ENCODE measurements at places on chromosomes 6 and 20. TPM values are rescaled to one million over a fixed set of nuclear protein-coding genes. Genes with fewer than 3 reads are reported as not detected.

GRCh38 chr6:78850621-78851020 is 16.7 kb upstream of the IRAK1BP1 start:
- no peak overlapping the region for H3K4me3 ChIP-seq
- DNase-seq, result no peak

DNA sequence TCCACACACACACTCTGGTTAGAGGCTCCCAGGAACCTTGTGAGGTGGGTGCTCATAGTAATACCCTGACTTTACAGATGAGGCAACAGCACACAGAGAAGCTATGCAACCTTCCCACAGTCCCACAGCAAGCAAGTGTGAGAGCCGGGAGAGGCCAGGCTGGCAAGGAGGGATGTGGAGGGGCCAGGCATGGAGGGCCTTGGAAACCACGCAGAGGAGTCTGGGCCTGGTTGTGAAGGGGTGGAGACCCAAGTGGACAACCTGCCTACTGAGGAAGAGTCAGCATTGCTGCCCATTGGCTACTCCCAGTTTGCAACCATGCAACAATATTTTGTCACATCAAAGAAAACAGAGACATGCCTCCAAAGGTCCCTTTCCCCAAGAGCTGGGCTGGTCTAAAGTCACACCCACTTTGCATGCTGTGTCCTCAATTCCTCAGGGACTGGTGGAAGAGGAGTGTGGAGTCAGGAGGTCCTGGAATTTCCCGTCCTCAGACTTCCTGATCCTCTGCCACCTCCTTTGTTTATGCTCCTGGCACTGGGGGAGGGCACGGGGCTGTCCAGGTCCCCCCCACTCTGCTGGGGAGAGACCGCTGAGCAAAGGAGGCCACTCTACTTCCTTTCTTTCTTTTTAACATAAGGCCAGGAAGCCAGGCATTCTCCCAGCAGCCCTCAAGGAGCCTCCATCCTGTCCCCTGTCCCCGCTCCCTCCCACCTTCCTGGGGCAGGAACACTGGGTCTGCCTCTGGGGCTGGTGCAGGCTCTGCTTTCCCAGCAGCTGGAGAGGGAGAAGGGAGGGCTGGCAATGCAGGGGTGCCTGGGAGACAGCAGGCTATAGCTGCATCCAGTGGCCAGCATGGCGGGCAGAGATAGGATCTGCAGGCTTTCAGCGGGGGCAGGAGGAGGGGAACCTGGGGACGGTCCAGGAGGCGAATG is 68.3 kb downstream of the NOL4L start:
- no peak overlapping the region for H3K4me3 ChIP-seq
- no peak overlapping the region for H3K27ac ChIP-seq
- peaks cover 4% of the 10 kb centered on the region for H3K36me3 ChIP-seq

GRCh38 chr6:169162249-169162648 is 91.4 kb downstream of the THBS2 start:
- peaks cover 3% of the 10 kb centered on the region for H3K27me3 ChIP-seq
- H3K4me1 ChIP-seq, result no peaks in the 10 kb centered on the region
- no peak for DNase-seq
- H3K27ac ChIP-seq, result no peak overlapping the region
- H3K4me3 ChIP-seq, result no peak overlapping the region

- H3K27ac ChIP-seq, result peak overlapping the region; percentile 41
- peak overlapping the region; percentile 27 for H3K4me3 ChIP-seq
- DNase-seq, result no peak
- no peaks in the 10 kb centered on the region for H3K27me3 ChIP-seq
- H3K4me1 ChIP-seq, result peaks cover 95% of the 10 kb centered on the region
Measured at GRCh38 chr6:52393780-52394179, 26.4 kb upstream of the EFHC1 start.

GRCh38 chr6:34047913-34048867 is 97.7 kb downstream of the GRM4 start:
- DNase-seq, result no peak
- peaks cover 7% of the 10 kb centered on the region for H3K4me1 ChIP-seq

DNA sequence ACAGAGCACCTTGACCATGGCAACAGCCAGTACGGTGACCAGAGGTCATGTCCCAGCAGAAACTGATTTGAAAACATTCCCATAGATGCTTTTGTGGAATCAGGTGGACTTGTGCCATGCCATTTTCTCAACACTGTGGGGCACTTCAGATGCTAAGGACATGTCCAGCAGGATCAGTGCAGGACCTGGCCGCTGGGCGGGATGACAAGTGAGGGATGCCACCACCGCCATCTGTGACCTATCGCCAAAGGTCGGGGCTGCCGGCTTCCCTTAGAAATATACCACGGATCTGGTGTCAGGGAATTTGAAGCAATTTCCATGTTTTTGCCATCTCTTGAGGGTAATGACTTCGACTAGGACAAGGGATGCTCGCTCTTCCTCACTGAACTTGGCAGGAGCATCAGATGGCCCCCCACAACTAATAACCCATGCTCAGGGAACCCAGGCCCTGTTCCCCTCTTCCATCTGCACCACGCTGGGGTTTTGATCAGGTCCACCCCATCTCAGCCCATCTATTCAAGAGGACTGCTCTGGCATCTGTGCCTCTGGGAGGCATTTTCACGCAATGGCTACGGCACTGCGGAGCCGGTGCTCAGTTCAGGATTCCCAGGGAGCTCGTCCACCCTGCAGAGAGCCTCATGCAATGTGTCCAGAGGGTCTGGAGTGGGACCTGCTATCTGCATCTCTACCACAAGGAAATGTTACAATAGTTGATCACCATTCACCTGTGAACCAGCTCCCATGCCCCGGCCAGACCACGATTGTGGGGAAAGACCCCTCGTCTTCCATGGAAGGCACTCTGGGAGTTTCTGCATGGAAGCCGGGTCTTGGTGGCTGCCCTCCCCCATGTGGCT is 302.6 kb downstream of the TAF4 start:
- no peaks in the 10 kb centered on the region for H3K36me3 ChIP-seq
- no peak for DNase-seq
- no peaks in the 10 kb centered on the region for H3K4me1 ChIP-seq
- no peak overlapping the region for H3K4me3 ChIP-seq
- H3K27ac ChIP-seq, result no peak overlapping the region
- H3K27me3 ChIP-seq, result no peaks in the 10 kb centered on the region

DNA sequence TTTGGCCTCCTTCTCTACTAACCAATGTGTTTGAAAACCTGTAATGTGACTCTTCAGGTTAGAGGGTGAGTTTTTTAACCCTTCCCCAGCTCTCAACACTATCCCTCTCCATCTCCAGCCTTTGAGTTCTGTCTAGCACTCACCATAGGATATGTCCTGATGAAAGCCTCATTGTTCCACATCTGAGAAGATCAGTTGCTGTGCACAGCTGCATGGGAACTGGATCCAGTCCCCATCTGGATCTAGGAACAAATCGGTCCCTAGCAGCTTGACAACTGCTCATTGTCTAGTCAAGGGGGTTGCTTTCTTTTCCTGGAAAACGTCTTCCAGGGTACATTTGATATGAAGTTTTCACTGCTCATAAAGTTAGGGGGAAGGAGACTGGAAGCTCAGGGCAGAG is 45.4 kb upstream of the AGPAT4 start:
- DNase-seq, result no peak
- H3K27ac ChIP-seq, result no peak overlapping the region
- peaks cover 4% of the 10 kb centered on the region for H3K27me3 ChIP-seq
- H3K36me3 ChIP-seq, result no peaks in the 10 kb centered on the region
- H3K4me3 ChIP-seq, result no peak overlapping the region

GRCh38 chr6:156955494-156956183 is 178.5 kb downstream of the ARID1B start:
- no peaks in the 10 kb centered on the region for H3K27me3 ChIP-seq
- H3K36me3 ChIP-seq, result no peaks in the 10 kb centered on the region
- H3K27ac ChIP-seq, result no peak overlapping the region
- no peak for DNase-seq
- H3K4me1 ChIP-seq, result peaks cover 61% of the 10 kb centered on the region

DNA sequence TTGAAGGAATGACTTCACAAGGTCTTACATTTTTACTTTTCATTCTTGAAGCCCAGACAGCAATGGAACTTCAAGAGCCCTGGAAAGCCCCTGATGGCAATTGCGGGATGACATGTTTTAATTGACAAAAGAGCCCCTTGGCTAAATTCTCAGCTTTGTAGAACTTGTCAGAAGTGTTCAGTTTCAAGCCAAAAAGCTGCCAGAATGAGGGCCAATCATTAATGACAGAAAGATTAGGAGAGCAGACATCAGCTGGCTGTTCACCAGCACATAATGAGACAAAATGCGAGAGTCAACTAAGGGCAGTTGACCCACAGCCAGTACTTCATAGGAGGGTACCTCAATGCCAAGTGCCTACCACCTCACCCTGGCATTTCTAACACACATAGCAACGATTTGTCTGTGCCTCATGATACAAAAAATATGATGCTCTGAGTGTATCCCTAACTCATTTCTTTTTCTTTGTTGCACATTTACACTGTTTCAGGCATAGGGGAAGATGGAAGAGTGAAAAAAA is 243.1 kb downstream of the MYLK4 start:
- H3K27ac ChIP-seq, result no peak overlapping the region
- H3K27me3 ChIP-seq, result peaks cover 44% of the 10 kb centered on the region
- H3K4me1 ChIP-seq, result no peaks in the 10 kb centered on the region
- no peaks in the 10 kb centered on the region for H3K36me3 ChIP-seq
- no peak overlapping the region for H3K4me3 ChIP-seq
- DNase-seq, result no peak

DNA sequence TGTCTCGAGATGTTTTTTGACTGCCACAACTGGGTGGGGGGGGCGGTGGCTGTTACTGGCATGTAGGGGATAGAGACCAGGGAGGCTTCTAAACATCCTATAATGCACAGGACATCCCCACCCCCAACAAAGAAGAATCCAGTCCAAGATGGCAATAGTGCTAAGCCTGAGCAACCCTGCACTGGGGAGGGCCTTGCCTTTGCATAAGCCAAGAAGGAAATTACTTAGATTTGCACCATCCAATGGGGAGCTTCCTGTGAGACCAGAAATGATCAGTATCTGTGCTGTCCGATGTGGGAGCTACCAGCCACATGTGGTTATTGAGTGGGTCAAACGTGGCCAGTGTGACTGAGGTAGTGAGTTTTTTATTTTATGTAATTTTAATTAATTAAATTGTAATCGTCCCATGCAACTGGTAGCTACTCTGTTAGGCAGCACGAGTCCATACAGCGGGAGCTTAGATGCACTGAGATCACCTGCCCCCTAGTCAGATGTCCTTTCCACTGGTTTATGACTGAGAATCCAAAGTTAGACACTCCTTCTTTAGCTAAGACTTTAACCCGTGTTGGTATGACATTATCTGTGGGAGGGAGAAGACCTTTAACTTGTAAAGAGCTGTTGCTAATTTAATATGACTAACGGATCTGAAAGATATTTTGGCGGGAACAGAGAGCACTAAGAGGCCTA is 97.4 kb upstream of the NEDD9 start:
- H3K27ac ChIP-seq, result peak overlapping the region; percentile 80
- no peak overlapping the region for H3K4me3 ChIP-seq
- no peak for DNase-seq
- H3K36me3 ChIP-seq, result peaks cover 16% of the 10 kb centered on the region
- H3K4me1 ChIP-seq, result peaks cover 76% of the 10 kb centered on the region
- no peaks in the 10 kb centered on the region for H3K27me3 ChIP-seq

DNA sequence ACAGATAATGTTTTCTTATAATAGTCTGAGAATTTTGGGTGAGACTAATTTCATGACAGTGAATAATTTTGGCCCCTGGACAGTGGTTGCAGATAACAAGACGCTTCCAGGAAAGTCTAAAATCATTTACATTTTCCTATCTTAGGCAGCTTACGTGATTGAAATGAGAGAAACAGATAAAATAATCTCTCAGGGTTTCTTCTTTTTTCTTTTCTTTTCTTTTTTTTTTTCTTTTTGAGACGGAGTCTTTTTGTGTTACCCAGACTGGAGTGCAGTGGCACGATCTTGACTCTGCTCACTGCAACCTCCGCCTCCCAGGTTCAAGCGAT is 4.2 kb upstream of the SERPINB1 start:
- no peaks in the 10 kb centered on the region for H3K27me3 ChIP-seq
- peaks cover 4% of the 10 kb centered on the region for H3K36me3 ChIP-seq
- H3K4me3 ChIP-seq, result peak overlapping the region; percentile 66

DNA sequence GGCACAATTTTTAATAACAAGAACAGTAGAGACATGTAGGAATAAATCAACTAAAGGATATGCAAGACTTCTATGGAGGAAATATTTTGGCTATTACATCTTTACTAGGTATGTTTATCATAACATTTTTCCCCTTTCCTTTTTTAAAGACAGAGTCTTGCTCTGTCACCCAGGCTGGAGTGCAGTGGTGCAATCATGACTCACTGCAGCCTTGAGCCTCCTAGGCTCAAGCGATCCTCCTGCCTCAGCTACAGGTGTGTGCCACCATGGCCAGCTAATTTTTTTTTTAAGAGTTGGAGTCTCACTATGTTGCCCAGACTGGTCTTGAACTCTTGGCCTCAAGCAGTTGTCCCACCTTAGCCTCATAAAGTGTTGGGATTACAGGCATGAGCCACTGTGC is 37.0 kb downstream of the AKAP7 start:
- H3K36me3 ChIP-seq, result no peaks in the 10 kb centered on the region
- no peak overlapping the region for H3K4me3 ChIP-seq
- no peaks in the 10 kb centered on the region for H3K27me3 ChIP-seq
- no peak overlapping the region for H3K27ac ChIP-seq

GRCh38 chr6:37308069-37308815 is 45.5 kb upstream of the RNF8 start:
- H3K4me1 ChIP-seq, result peaks cover 8% of the 10 kb centered on the region
- no peaks in the 10 kb centered on the region for H3K27me3 ChIP-seq
- DNase-seq, result no peak
- no peak overlapping the region for H3K4me3 ChIP-seq

GRCh38 chr6:130362128-130362527 is 3.7 kb upstream of the TMEM200A start:
- H3K36me3 ChIP-seq, result no peaks in the 10 kb centered on the region
- H3K4me3 ChIP-seq, result no peak overlapping the region
- no peak overlapping the region for H3K27ac ChIP-seq
- peak; percentile 11 for DNase-seq
- peaks cover 7% of the 10 kb centered on the region for H3K27me3 ChIP-seq

DNA sequence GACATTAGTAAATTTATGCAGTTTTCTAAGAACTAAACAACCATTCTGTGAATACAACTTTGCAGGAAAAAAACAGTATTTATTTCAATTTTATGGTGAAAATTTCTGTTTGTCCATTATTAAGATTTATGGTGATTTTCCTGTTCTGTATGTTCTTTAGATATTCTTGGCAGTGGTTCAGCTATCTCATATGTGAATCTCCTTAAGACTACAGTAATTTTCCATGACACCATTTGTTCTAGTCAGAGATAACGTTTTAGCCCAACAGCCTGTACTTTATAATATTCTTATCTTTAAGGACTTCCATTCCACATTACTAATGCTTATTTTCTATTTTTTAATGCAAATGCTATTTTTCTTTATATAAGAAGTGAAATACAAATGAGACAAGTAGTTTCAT is 504.0 kb downstream of the RFPL4B start:
- H3K4me3 ChIP-seq, result no peak overlapping the region
- H3K27me3 ChIP-seq, result no peaks in the 10 kb centered on the region
- no peaks in the 10 kb centered on the region for H3K36me3 ChIP-seq
- DNase-seq, result no peak
- no peak overlapping the region for H3K27ac ChIP-seq

TINAG gene
- total RNA-seq, result not detected

C4A gene
- 4.8 TPM for total RNA-seq

AAR2 gene
- total RNA-seq, result 17.3 TPM

CLPSL1 gene
- total RNA-seq, result not detected

GABRR1 gene
- total RNA-seq, result not detected

SLA2 gene
- total RNA-seq, result 47.1 TPM

OOEP gene
- total RNA-seq, result not detected

TNFRSF6B gene
- not detected for total RNA-seq

TREM2 gene
- not detected for total RNA-seq

MMS22L gene
- total RNA-seq, result 43.3 TPM

RIPPLY2 gene
- not detected for total RNA-seq

Measured in activated CD4-positive, alpha-beta memory T cell treated with anti-CD3 and anti-CD28 coated beads for 36 hours (primary cell).